HCEC 1CT (cell line): ENCODE measurements at places on chromosomes 4 and X.

GRCh38 chr4:19999775-20000414, 251.8 kb upstream of the SLIT2 start:
- no peak for DNase-seq

DNA sequence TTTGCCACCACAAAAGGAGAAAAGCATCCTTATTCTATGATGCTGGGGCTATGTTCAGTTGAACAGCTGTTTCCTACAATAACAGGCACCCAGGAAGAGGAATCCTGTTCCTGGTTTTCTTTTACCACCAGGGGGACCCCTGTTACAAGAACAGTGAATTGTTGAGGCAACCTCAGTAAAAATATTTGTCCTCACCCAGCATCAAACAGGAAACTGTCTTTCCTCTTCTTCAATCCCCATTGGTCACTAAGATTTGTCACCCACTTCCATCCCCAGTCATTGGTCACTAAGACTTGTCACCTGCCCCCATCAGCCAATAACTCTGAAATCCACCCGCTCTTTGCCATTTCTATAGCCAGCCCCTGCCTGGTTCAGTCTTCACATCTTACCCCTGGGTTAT, 143.5 kb upstream of the GALNT7 start:
- DNase-seq: peak; percentile 61

GRCh38 chrX:68299898-68300297, 133.4 kb downstream of the OPHN1 start:
- DNase-seq: no peak

DNA sequence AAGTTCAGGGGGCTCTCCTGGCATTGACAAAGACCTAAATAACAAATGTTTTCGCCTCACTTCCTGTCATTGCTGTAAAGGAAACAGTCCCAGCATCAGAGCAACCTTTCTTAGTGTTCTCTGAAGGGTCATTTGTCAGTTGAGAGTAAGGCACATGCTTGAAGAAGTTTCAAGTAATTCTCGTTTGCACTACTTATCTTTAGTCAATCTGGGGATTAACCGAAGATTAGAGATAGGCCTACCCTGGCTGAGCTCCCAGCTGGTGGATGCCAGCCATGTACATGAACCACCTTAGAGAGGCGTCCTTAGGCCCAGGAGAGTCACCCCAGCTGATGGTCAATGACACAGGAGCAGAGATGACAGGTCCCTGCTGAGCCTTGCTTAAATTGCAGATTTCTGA, 189.9 kb upstream of the PGRMC2 start:
- DNase-seq: no peak

GRCh38 chr4:92636038-92636806, 332.5 kb downstream of the GRID2 start:
- DNase-seq: no peak

DNA sequence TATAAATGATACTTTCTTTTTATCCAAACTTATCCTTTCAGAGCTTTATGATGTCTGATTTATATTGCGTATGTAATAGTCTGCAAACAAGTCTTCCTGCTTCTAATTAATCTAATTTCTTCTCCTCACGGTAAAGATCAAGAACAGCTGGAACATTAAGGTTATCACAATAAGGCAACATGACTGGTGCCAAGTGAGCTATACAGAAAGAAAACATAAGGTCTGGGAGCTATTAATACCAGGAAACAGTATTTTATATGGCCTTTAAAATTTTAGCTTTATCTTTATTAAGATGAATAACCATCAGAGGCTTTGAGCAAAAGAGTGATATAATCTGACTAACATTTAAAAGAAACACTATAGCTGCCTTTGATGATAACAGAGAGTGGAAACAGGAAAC, 28.7 kb upstream of the CABS1 start:
- no peak for DNase-seq

- DNase-seq: no peak
Observed at GRCh38 chrX:134025986-134026545, 40.7 kb upstream of the GPC3 start.

GRCh38 chr4:71113294-71113693, 119.8 kb downstream of the DCK start:
- no peak for DNase-seq
